ENCODE measurements at places on chromosomes 1 and 21.

DNA sequence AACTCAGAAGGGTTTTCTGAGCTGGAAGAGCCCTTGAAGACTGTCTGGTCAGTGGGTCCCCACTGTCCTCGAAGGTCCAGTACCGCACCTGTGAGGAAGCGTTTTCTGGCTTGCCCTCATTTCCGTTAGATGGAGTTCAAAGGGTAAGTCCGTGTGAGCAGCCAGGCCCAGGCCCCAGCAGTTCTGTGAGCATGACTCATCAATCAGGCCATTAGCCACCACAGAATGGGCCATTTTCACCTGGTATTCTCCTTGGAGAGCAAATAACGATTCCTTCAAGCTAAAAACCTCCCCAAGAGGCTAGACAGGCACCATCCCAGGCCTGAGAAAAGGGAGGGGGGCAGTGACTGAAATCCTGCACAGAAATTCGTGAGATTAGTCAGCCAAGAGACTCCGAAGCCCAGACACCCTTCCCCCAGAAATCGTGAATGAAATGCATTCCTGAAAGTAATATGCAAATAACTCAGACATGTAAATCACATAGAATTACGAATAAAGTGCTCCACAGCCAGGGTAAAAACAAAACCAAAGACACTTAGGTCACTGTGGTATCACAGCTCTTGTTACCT lies 66.0 kb downstream of the BCAR3 start:
- no peak for DNase-seq

- no peak for DNase-seq
Measured at GRCh38 chr1:232655746-232656085, 25.8 kb upstream of the SIPA1L2 start.

GRCh38 chr21:46111193-46111571 lies 13.3 kb downstream of the COL6A2 start:
- no peak for DNase-seq

GRCh38 chr1:94989911-94990473 lies 63.1 kb upstream of the CNN3 start:
- no peak for DNase-seq

GRCh38 chr1:201320168-201320788 lies 37.0 kb downstream of the PKP1 start:
- DNase-seq: no peak

- no peak for DNase-seq
Measured at GRCh38 chr21:44800103-44800502, 1.5 kb downstream of the UBE2G2 start.

GRCh38 chr1:169138866-169139670 lies 32.6 kb downstream of the ATP1B1 start:
- no peak for DNase-seq

DNA sequence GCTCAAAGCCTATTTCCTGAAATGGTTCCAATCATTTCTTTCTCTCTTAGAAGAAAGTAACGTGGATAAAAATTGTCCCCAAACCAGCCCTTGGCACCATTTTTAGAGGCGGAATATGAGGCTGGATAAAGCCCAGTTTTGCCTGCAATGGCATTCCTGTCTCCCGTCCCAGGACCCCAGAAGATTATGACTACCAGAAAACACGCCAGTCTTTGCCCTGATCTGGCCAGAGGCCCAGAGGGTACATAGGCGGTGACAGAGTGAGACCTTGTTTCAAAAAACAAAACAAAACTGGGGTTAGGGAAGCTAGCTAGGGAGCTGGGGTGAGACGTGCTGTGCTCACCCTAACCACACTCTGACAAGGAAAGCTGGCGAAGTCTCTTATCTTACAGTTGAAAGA lies at the start of gene AADACL4:
Gene AADACL4, plus strand, starts transcription at position 301 of the 400 bp plus-strand sequence. CDS start 462 bp downstream, outside the sequence.
- DNase-seq: no peak

GRCh38 chr1:43687301-43688108 lies 19.8 kb upstream of the ST3GAL3 start:
- DNase-seq: no peak

DNA sequence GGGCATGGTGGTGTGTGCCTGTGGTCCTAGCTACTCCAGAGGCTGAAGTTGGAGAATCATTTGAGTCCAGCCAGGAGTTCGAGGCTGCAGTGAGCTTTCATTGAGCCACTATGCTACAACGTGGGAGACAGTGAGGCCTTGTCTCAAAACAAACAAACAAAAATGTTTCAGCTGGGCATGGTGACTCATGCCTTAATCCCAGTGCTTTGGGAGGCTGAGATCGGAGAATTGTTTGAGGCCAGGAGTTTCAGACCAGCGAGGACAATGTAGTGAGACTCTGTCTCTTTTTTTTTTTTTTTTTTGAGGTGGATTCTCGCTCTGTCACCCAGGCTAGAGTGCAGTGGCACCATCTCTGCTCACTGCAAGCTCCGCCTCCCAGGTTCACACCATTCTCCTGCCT lies 5.0 kb upstream of the RPL5 start:
- no peak for DNase-seq

- DNase-seq: no peak
Measured at GRCh38 chr21:45258466-45258865, 29.2 kb downstream of the POFUT2 start.

DNA sequence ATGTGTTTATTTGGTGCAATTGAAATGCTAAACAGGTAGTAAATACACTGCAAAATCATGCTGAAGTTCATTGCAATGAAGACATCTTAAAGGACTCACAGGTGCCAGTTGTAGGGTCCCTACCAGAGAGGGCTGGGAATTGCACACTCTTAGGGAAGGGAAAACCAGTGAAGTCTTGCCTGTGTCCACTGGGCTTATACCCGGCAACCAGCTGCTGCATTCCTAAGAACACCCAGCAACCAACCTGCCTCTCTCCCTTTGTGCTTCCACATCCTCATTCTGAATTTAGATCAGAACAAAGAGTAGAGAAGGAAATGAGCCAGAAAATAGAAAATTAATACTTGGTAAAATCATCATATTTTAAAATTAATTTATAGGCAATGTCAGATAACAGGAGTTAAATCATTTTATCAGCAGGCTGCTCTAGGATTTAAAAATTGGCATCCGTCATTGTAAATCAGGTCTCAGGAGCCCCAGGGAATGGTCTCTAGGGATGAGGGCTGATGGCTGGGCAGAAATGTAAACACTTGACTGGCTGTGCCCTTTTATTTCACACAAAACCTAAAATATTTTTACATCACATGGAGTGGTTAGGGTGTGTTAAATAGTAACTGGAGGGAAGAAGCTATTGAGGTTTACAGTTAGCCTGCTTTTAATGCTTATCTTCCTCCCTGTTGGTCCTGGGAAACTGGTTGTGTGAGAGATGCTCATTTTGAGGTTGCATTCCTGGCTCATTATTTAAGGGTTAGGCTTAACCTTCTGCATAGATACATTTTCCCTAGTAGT lies 31.3 kb downstream of the PTGFRN start:
- no peak for DNase-seq

- no peak for DNase-seq
Measured at GRCh38 chr21:18152371-18152770, 92.3 kb upstream of the CHODL start.

DNA sequence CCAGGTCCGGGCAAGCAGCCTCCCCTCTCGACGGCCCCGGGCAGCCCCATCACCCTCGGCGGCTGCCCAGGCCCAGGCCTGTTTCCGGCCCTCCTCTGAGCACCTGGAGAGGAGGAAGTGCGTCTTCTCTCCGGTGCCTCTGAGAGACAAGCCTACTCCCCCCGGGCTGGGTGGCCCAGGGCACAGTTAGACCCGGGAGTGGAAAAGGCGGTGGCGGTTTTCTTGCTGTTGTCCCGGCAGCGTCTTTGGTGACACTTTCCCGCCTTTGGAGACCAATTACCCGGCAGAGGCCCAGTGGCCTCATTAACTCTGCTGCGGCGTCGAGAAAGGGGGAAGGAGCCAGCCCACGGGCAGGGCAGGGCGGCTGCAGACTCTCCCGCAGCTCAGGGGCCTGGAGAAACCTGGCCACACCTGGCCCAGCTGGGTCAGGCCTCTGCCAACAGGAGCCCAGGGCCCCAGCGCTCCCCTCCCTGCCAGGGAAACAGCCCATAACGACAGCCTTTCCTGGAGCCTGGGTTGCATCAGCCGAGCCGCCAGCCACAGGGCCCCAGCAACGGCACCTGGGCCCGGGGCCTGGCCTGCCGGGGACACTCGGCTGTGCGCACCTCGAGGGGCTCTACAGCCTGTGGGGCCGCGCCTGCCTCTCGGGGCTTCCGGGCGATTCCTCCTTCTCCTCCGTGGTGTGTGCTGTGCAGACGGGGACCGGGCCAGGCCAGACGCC lies 28.4 kb upstream of the C1orf159 start:
- DNase-seq: no peak

GRCh38 chr1:37989361-37989930 lies 376 bp downstream of the SF3A3 start:
- no peak for DNase-seq

DNA sequence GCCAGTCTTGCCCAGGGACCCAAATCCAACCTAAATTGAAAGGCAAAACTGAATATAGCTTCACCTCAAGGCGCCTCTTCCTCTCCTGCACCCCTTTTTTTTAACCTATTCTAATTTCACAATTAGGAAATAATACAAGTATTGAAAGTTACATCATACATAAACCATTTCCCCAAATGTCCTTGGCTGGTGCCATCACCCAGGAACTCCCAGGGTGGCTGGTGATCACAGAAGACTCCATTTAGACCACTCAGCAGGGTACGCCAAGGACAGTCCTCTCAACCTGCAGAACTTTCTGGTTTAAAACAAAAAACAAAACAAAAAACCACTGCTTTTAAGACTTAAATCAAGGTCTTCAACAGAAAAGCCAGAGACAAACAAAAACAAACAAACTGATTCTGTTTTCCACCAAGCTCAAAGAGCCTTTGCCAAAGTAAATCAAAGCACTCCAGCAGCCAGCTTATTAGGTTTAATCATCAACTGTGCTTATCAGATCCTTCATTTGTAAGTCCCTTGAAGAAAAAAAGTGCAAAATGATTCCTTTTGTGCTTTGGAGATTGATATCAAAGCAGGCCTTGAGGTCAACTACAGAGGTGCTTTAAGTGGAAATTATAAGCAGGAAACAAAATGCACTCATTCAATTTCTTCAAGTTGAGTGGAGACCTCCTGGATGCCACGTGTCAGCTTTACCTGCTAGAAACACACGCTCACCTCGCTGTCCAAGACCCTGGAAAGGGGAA lies 113.0 kb downstream of the ETS2 start:
- no peak for DNase-seq

GRCh38 chr1:161052899-161053298 lies 7.1 kb upstream of the USF1 start:
- DNase-seq: no peak

GRCh38 chr1:234473118-234473517 lies 5.9 kb downstream of the TARBP1 start:
- DNase-seq: no peak

DNA sequence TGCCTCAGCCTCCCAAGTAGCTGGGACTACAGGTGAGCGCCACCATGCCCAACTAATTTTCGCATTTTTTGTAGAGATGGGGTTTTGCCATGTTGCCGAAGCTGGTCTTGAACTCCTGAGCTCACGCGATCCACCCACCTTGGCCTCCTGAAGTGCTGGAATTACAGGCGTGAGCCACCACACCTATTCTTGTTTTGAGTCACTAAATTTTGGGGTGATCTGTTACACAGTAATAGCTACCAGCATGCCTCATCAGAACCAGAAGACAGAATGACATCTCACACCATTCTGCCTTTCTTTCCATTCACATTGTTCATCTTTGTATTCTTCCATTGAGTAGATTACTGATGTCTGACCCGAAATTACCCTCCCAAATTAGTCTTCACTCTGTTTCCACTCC lies 9.1 kb downstream of the RHBDL2 start:
- DNase-seq: no peak

- no peak for DNase-seq
Measured at GRCh38 chr1:206952171-206952570, 5.9 kb upstream of the PIGR start.

DNA sequence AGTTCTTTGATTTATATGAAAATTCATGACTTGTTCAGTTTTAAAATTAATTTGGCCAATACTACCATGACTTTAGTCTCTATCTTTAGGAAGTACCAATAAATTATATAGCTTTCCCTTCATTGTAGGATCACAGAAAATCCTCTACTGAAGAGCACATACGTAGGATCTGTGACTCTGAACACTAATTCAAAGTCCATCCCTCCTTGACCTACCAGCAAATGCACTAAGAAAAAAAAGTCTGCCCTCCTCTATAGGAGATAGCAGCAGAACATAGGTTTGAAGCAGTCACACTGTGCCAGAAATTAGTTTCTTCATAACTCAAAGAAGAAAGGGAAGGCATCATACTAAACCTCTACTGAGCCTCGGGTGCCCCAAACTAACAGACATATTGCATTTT lies 16.5 kb downstream of the BRWD1 start:
- no peak for DNase-seq

DNA sequence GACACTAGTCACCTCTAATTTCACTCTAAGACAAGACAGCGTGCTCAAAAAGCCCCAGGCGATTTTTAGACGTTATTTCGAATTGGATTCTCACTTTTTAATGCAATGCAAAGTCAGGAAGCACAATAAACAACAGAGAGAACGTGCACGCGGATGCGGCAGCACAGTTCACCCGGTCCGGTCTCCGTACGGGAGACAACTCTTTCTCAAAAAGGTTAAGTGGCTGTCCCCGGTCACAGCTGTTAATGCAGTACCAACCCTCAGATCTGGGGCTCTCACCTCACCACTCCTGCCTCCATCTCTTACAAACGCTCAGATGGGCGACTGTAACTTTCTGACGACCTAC lies 1.2 kb downstream of the HP1BP3 start:
- DNase-seq: no peak

DNA sequence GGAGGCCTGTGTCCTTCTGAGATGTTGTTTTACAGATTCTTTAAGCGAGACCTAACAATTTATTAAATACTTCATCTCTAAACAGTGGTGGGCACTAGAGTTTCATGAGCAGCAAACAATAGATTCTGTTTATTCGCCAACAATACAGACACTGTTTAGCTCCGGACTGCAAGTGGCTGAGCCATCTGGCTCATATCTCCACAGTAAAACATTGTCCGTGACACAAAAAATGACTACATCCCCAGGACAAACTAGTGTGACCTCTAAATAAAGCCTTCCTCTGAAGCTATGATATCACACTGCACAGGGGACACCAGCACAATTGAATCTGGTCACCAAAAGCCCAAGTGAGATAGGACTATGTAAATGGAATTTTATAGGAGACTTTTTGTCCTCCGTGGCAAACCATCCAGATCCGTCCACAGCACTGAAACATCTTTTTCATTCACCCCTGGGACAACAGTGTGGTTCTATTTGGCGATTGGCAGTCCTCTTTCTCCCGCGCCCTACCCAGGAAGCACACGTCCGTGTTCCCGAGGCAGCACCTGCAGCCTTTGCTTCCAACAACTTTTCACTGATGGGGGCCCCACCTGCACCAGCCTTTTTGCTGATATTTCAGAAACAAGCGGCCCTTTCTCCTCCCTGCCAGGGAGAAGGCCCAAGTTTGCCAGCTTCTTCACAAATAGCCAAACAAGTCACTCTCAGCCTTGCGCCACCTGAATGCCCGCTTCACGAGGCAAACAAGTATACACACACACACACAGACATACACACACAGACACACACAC lies 47.4 kb downstream of the OLIG1 start:
- no peak for DNase-seq

GRCh38 chr1:99681583-99681982 lies 35.7 kb downstream of the PALMD start:
- DNase-seq: no peak

GRCh38 chr1:58580186-58580585 lies 3.1 kb upstream of the TACSTD2 start:
- DNase-seq: no peak

- DNase-seq: no peak
Measured at GRCh38 chr1:153799566-153800465, 24.6 kb downstream of the SLC27A3 start.

Data from AG09319 (cell line).